Mononuclear cell (primary cell): ENCODE measurements at places on chromosomes 2 and 18. TPM values are rescaled to one million over a fixed set of nuclear protein-coding genes. Genes with fewer than 3 reads are reported as not detected.

SNED1 gene
- total RNA-seq, result 8.2 TPM

CCL20 gene
- 130 TPM for total RNA-seq

MC2R gene
- under 0.01 TPM for total RNA-seq

GCG gene
- total RNA-seq, result not detected

NPPC gene
- total RNA-seq, result not detected
